Cortex of kidney (tissue), 1 donor: ENCODE measurements at places on chromosomes 7 and 10.

- DNase-seq = no peak
These were observed 254.9 kb downstream of the KIAA1217 start for GRCh38 chr10:24463611-24464426.

- no peak for DNase-seq
These were observed 69.8 kb downstream of the LSMEM1 start for GRCh38 chr7:112550468-112551060.

- DNase-seq = no peak
These were observed 698.6 kb upstream of the NRP1 start for GRCh38 chr10:34033078-34033477.

- no peak for DNase-seq
These were observed 47.7 kb downstream of the EGFR start for GRCh38 chr7:55066524-55066923.

GRCh38 chr10:78905957-78906308 lies 162.8 kb upstream of the ZMIZ1 start:
- no peak for DNase-seq

DNA sequence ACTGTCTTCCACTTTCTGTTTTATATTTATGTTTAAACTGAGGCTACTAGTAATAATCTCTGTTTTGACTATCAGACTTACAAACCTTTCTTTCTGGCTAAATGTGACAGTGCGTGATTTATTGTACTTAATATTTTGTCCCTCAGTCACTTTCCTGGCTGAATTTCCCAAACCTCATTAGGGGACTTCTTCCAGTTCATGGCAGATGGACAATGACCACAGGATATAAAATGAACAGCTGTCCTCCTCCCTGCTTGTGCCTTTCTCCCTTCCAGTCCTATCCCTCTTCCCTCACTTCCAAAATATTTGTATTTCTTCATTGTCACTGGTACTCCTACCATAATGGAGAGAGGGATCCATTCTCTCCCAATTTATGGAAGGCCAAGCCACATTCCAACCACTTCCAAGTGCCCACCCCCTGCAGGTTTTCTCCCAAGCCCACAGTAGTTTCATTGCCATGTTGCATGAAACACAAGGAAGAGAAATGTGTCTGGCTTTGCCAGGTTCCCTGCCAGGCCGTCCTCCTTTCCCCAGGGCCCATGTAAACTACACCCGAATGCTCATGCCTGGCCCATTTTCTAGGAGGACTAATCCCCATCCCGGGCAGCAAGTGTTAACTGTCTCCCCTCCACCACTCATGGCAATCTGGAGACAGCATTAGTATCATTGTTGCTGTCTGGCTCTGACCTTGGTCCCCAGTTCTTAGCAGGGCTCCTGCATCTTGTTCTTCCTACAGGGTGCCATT lies 269.5 kb upstream of the SLC26A5 start:
- DNase-seq = no peak

DNA sequence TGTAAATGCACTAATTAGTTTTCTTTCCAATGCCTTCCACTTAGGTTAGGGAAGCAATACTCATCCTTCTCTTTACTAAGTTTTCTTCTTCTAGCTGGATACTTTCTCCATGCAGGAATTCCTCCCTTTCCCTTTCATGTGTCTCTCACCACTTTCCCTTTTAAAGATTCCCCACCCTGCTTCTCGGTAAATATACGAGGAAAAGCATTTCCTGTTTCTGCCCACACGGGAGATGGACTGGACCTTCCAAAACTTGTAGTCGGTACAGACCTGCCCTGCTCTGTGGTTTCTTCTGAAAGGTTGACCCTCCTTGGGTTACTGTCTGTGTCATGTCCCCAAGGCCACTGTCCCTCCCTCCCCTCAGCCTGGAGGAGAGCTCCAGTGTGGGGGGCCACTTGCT lies 58.9 kb upstream of the LYZL2 start:
- DNase-seq = no peak

DNA sequence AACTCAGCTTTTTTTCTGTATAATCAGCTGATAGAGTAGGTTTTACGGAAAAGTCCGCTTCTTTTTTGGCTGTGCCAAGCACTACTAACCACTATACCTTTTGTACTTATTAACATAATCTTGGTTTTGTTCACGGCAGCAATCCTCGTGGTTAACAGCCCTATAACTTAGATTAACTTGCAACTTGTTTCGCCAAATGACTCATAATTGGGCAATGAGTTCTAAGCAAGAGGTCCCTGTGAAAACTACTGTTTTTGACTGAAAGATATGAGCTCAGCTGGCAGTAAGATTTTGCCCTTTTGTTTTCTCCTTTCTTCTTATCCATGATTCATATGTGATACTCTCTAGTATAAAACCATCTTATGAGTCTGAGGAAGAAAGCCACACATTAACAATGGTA lies 345.0 kb upstream of the PCDH15 start:
- DNase-seq = no peak

- no peak for DNase-seq
These were observed 39.0 kb downstream of the HTR5A start for GRCh38 chr7:155109121-155109520.

- no peak for DNase-seq
These were observed 92.0 kb downstream of the ZFAND4 start for GRCh38 chr10:45580371-45581215.

DNA sequence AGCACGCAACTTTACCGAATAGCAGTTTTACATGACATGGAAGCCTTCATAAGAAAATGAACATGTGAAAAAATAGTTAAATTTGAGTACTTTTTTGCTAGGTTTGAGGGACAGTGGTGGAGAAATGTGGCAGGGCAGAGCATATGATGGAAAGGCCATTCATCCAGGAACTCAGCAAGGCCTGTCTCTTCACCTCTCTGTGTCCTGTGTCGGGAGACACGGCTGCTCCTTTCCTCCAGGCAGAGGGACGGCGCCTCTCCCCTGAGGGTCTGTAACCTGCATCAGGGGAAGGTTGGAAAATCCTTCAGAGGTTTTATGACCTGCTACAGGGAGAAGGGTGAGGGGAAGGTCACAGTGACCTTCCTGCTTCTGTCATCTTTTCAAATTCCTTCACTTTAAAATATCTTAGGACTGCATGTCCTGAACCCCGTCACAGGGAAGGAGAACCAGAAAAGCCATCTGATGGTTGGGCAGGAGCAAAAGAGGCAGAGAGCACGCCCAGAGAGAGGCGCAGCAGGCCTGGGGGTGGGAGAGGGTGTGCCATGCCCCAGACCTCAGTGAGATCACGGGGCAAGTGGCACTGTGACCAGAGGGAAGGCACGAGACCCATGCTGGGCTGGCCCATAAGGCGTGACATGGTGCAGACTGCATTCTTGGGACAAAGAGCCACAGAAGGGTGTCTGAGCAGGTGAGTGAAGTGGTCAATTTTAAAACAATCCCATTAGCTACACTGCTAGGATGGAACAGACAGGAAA lies 44.0 kb downstream of the GSDME start:
- DNase-seq = no peak

GRCh38 chr7:158795272-158795671 lies 34.0 kb downstream of the ESYT2 start:
- no peak for DNase-seq

DNA sequence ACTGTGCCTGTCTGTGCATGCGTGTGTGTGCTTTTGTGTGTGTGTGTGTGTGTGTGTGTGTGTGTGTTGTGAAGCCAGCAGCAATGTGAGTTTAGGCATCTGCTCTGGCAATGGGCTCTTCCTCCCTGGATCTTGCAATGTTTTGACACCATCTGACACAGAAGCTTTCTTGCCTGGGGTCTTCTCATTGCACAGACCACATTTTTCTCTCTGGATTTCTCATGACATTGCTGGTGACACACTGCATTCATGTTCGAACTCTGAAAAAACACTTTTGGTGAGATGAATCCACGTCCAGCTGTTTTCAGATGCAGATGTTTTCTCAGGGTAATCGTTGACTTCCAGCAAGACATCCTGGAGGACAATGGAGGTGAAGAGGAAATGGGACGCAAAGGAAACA lies 63.0 kb upstream of the FZD8 start:
- no peak for DNase-seq

GRCh38 chr7:99531354-99531765 lies 20.6 kb downstream of the FAM200A start:
- DNase-seq = no peak

- no peak for DNase-seq
These were observed 406.4 kb upstream of the VWC2 start for GRCh38 chr7:49367072-49367471.

- DNase-seq = no peak
These were observed 50.0 kb downstream of the SRI start for GRCh38 chr7:88169717-88170320.

- no peak for DNase-seq
These were observed 7.6 kb downstream of the IQCE start for GRCh38 chr7:2566348-2566889.

DNA sequence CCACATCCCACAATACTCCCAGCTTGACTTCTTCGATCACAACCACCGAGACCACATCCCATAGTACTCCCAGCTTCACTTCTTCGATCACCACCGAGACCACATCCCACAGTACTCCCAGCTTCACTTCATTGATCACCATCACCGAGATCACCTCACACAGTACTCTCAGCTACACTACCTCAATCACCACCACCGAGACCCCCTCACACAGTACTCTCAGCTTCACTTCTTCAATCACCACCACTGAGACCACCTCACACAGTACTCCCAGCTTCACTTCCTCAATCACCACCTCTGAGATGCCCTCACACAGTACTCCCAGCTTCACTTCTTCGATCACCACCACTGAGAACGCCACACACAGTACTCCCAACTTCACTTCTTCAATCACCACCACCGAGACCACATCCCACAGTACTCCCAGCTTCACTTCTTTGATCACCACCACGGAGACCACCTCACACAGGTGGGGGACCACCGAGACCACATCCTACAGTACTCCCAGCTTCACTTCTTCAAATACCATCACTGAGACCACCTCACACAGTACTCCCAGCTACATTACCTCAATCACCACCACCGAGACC lies 8.6 kb downstream of the MUC3A start:
- no peak for DNase-seq

GRCh38 chr10:34423673-34424625 lies 391.1 kb downstream of the PARD3 start:
- no peak for DNase-seq

DNA sequence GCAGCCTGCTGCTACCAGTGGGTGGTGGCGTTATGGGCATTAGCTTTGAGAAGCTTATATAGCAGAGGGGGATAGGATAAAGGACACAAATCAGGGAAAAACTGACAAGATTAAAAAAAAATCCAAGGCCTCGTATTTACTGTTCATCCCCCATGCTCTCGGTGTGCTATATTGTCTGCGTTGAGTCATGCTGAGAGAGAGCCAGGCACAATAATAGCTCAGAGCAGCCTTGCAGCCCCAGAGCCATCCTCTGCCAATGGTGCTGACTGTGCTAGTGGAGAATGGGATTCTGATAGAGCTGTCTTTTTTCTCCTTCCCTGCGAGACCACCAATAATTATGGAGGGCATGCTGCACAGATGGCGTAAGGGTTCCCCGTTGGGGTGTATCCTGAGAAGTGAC lies 51.7 kb upstream of the FZD1 start:
- DNase-seq = no peak

GRCh38 chr10:76408646-76409045 lies 977.2 kb downstream of the LRMDA start:
- no peak for DNase-seq

GRCh38 chr10:104391150-104391968 lies 37.7 kb downstream of the CFAP58 start:
- no peak for DNase-seq

GRCh38 chr10:132684164-132684891 lies 101.6 kb downstream of the NKX6-2 start:
- no peak for DNase-seq

DNA sequence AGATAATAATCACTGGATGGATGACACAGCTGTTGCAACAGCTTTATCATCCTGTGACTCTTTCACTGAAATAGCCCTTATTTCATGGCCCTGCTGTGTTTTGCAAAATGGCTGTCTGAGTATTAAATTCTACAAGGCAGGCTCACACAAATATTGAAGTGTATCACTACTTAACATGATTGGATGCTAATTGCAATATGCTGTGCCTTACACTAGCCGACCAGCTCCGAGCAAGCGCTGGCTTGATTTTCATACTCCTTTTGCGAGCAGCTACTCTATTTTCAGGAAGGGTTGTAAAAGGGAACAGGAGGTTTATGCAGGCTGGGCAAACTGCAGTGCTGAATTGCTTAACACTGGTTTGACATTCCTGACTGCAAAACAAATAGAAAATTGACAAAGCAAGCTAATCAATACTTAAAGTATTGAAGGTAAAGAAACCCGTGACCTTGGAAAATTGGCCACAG lies 121.6 kb downstream of the CACNB2 start:
- no peak for DNase-seq

DNA sequence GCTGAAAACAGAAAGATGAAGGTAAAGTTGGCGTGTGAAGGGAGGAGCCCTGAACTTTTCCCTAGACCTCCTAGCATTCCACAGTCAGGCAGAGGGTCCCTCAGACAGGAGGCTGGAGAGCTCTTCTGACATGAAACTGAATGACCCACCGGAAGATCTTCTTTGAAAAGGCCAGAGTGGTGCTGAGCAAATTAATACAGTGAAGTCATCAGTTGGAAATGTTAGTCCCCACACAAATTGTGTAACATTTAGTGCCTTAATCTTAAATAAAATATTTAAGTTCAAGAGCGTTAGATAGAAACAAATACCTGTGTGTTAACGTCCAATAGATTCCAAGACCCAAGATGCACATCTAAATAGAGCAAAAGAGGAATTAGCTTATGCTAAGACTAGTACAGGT lies 49.0 kb upstream of the WNT16 start:
- DNase-seq = no peak

DNA sequence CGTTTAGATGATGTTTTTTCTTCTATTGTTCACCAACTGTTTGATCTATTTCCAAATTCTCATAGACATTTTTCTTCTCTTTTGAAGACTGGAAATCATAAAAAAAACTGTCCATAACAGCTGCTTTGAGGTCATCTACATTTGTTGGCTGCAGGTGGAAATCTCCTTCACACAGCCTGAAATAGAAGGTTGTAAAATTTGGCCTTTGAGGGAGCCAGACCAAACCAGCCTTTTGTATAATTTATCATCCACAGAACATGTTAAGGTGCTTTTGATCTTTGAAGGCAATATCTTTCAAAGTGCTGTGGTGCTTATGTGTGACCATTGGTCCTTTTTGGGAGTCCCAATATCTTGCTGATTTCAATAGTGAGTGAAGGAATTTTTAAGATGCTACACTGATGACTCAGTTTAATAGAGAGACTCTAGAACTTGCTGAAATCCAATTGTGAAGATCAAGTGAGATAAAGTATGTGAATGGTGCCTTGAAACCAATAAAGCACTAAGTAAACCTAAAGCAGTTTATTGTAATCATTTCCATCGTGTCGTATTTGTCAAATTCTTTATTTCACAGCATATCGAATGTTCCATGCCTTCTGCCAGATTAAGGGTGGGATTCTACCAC lies 5.4 kb downstream of the FERD3L start:
- DNase-seq = no peak

- no peak for DNase-seq
These were observed 185.8 kb downstream of the SORCS1 start for GRCh38 chr10:106978756-106979155.

GRCh38 chr7:1532456-1533254 lies 2.2 kb downstream of the MAFK start:
- no peak for DNase-seq

GRCh38 chr7:43584195-43584586 lies 1.3 kb downstream of the STK17A start:
- DNase-seq = no peak
